ENCODE measurements at places on chromosomes 6 and 20. TPM values are rescaled to one million over a fixed set of nuclear protein-coding genes. Genes with fewer than 3 reads are reported as not detected.

- H3K4me3 ChIP-seq = no peak overlapping the region
- no peaks in the 10 kb centered on the region for H3K36me3 ChIP-seq
- H3K4me1 ChIP-seq = peaks cover 9% of the 10 kb centered on the region
- no peak overlapping the region for H3K27ac ChIP-seq
- no peaks in the 10 kb centered on the region for H3K27me3 ChIP-seq
These were observed 419.1 kb downstream of the CDC5L start for GRCh38 chr6:44806656-44807055.

- H3K27ac ChIP-seq = no peak overlapping the region
- H3K27me3 ChIP-seq = no peaks in the 10 kb centered on the region
- H3K36me3 ChIP-seq = no peaks in the 10 kb centered on the region
- H3K4me1 ChIP-seq = no peaks in the 10 kb centered on the region
- no peak overlapping the region for H3K4me3 ChIP-seq
- no peak for DNase-seq
These were observed 48.2 kb upstream of the BLCAP start for GRCh38 chr20:37575884-37576283.

GRCh38 chr20:63268256-63268655 is 4.4 kb upstream of the ARFGAP1 start:
- no peak overlapping the region for H3K4me3 ChIP-seq
- H3K27ac ChIP-seq = no peak overlapping the region
- no peaks in the 10 kb centered on the region for H3K27me3 ChIP-seq

DNA sequence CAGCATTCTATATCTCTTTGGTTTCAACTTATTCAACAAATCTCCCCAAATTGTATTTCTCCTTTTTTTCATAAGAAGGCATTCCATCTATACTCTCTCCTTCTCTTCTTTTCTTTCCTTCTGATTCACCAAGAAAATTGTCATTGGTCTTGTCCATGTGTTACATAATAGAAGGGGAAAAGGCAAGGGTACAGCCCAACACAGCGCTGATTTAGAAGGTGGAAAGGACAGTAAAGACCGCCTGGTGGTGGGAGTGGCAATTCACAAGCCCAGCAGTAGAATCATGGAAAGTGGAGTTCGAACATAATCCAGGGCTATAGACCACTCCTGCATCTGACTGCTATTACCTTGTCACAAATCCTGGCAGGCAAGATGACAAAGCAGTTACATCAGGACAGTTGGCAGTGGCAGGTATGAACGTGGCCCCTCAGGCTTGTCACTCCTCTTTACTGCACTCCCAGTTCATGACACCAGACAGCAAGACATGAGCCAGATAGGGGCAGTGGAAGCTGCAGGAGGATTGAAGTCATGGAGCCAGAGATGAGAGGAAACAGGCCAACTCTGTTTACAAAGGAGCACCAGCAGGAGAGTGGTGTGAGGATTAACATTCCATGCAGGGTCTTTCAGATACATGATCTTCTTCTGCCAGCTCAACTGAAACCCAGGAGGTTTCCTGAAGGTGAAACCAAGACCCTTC is 2.1 kb upstream of the TNFAIP3 start:
- H3K4me1 ChIP-seq = no peaks in the 10 kb centered on the region
- no peak for DNase-seq
- no peaks in the 10 kb centered on the region for H3K27me3 ChIP-seq
- H3K4me3 ChIP-seq = no peak overlapping the region
- no peaks in the 10 kb centered on the region for H3K36me3 ChIP-seq

- H3K27me3 ChIP-seq = no peaks in the 10 kb centered on the region
- H3K36me3 ChIP-seq = no peaks in the 10 kb centered on the region
- no peak overlapping the region for H3K4me3 ChIP-seq
- H3K27ac ChIP-seq = no peak overlapping the region
These were observed 65.3 kb upstream of the ID4 start for GRCh38 chr6:19771753-19772336.

- H3K27me3 ChIP-seq = no peaks in the 10 kb centered on the region
- no peak overlapping the region for H3K4me3 ChIP-seq
- no peak overlapping the region for H3K27ac ChIP-seq
- H3K4me1 ChIP-seq = no peaks in the 10 kb centered on the region
- no peaks in the 10 kb centered on the region for H3K36me3 ChIP-seq
These were observed 26.4 kb upstream of the PXDC1 start for GRCh38 chr6:3777730-3778461.

The CRIP3 gene
- total RNA-seq = 7.5 TPM

The SAMD3 gene
- 0.25 TPM for total RNA-seq

The ADAT2 gene
- total RNA-seq = 4.3 TPM

Measured in right lobe of liver (tissue), 6 donors.